Myocyte (in vitro differentiated cells): ENCODE measurements at places on chromosomes 2 and 18. TPM values are rescaled to one million over a fixed set of nuclear protein-coding genes. Genes with fewer than 3 reads are reported as not detected.

GPR75 gene
- total RNA-seq, result 0.70 and 0.94 TPM in 2 replicates

DNA sequence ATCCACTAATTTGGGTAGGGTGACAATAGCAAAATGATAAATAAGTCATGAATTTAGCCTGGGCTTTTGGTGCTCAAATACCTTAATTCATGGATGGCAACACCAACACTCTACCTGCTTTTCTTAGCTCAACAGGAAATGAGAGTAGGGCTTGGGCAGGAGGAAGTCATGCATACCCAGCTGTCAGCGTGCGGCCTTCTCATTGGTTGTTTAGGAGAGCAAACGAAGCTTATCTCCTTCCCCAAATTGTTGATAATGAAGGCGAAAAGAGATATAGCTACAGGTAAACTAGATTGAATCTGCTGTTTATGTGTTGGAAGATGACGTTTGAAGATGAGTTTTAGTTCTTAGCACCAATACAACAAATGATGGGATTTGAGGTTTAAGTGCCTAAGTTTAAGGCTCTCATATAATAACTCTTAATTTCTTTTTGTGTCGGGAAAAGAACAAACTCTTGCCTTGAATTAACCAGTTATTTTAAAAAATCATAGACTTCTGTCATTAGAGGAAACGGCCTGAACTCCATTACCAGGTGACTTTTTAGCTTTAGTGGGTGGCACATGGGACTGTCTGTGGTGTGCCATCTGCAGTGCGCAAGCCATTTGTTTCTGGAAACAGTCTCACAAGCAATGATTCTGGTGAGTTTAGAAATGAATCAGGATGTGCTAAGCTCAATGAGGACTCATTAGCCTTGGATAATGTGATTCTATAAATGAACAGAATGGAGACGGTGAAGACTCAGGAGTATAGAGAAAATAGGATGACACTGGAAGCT is 19.8 kb downstream of the MAP4K4 start:
- DNase-seq, result no peak

- DNase-seq, result no peak
These were observed 122.2 kb downstream of the SATB2 start for GRCh38 chr2:199335502-199335901.

DNA sequence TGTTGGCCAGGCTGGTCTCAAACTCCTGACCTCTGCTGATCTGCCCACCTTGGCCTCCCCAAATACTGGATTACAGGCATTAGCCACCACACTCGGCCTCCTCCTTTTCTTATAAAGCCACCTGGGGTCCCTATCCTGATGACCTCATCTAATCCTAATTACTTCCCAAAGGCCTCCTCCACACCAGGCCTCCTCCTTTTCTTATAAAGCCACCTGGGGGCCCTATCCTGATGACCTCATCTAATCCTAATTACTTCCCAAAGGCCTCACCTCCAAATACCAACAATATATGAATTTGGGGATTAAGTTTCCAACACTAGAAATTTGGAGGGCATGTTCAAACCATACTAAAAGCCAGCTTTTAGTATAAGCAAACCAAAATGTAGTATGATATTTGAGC is 9.7 kb upstream of the RMC1 start:
- no peak for DNase-seq

DNA sequence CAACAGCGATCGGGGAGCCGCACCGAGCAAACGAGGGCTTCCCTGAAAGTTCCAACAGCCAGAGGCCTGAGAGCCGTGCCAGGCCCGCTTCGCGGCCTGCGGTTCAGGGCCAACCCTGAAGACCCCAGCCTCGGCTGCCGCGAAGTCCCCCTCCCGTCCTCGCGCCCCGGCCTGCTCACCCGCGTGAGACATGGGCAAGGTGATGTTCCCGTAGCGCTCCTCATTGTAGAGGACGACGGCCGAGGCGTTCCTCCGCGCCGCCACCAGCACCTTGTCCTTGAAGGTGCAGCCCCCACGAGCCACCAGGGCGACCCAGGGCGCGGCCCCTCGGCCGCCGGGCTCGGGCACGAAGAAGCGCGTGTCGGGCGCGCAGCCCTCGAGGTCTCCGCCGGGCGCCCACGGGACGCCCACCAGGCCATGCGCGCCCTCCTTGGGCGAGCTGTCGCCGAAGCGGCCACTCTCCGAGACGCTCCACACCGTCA is 510 bp downstream of the RNF149 start:
- DNase-seq, result no peak

CREG2 gene
- 1.5 and 6.9 TPM in 2 replicates for total RNA-seq

IGFBP5 gene
- 15.8 and 23.5 TPM in 2 replicates for total RNA-seq

ABCB11 gene
- total RNA-seq, result 0.05 TPM in 1 of 2 replicates, not detected in the other

DSG4 gene
- total RNA-seq, result not detected in 2 replicates

ATOH8 gene
- 7.2 and 8.3 TPM in 2 replicates for total RNA-seq

DNA sequence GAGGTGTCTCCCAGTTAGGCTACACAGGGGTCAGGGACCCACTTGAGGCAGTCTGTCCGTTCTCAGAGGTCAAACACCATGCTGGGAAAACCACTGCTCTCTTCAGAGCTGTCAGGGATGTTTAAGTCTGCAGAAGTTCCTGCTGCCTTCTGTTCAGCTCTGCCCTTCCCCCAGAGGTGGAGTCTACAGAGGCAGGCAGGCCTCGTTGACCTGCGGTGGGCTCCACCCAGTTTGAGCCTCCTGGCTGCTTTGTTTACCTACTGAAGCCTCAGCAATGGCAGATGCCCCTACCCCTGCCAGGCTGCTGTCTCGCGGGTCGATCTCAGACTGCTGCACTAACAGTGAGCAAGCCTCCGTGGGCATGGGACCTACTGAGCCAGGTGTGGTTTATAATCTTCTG is 346.3 kb downstream of the CELF4 start:
- DNase-seq, result no peak

ANKRD30BL gene
- not detected in 2 replicates for total RNA-seq

GRCh38 chr2:68417926-68418325 is 49.2 kb downstream of the FBXO48 start:
- DNase-seq, result no peak

LAMA1 gene
- total RNA-seq, result 0.56 and 0.62 TPM in 2 replicates

DNA sequence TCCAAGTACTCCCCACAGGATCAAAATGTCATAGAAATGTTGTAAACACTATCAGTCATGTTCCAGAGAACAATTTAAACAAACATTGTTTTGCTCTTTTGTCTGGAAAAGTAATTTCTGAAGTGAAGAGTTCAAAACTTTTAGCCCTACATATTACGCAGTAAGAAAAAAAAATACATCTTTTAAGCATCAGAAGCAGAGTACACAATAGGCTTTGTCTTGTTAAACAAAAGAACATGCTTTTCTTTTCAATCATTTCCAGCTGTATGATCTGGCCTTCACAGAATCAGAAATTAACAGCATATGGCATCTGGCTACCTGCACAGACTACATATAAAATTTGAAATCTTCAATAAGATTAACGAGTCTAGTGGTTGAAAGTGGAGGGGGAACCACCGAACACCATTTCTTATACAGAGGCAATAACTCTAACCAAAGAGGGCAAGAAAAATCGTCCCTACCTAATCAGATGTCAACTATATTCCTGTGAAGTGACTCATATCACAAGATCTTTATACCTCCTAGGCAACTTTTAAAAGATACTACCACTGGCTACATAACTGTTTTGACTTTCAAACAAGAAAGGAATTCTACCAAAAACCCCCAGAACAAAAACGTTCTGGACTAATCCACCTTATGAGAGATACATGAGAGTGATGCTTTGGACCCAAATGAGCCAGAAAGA is 149.3 kb downstream of the EXOC6B start:
- no peak for DNase-seq

- no peak for DNase-seq
These were observed 15.2 kb upstream of the TSPYL6 start for GRCh38 chr2:54271189-54271588.

SERPINB10 gene
- not detected in 2 replicates for total RNA-seq

DNA sequence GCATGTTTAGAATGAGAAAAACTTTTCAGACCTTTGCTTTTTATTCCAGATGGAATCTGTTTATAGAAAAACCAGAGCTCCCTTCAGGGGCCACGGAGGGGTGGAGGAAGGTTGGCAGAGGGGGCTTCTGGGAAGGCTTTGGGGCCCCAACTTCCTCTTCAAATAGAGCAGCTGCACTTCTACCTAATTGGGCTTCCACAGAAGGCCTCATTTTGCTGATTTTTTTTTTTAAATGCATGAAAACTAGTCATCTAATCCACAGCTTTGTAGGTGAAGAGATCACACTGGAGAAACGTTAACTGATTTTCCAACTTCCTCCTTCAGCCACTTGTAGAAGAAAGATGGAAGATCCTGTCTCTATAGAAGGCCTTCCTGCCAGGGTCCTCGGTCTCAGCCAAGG is 181.8 kb downstream of the BCL11A start:
- DNase-seq, result no peak

POTEE gene
- not detected in 2 replicates for total RNA-seq

CAVIN2 gene
- 56.5 and 57.8 TPM in 2 replicates for total RNA-seq

- no peak for DNase-seq
These were observed 685.7 kb upstream of the PIK3C3 start for GRCh38 chr18:41269294-41269693.

GRCh38 chr2:26892922-26893524 is 45.1 kb downstream of the DPYSL5 start:
- DNase-seq, result peak; percentile 35

DNA sequence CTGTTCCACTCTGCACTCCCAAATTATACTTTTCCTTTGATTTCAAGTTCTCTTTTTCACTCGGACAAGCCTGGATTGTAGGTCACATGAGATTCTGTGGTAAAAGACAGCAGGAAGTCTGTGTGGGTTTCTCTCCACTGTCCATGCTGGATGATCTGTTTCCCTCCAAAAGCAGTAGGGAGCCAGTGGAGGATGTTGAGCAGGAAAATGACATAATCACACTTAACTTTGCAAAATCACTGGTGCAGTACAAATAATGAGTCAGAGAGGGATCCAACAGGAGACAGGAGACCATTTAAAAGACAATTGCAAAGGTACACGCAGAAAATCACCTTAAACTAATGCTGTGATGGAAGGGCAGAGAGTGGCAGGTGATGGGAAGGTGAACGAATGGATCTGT is 301.3 kb downstream of the ZNF407 start:
- DNase-seq, result peak; percentile 36

- DNase-seq, result no peak
These were observed 27.7 kb downstream of the KCTD18 start for GRCh38 chr2:200482194-200482593.
